ENCODE measurements at places on chromosomes 16 and 17. TPM values are rescaled to one million over a fixed set of nuclear protein-coding genes. Genes with fewer than 3 reads are reported as not detected.

ACSM5 gene
- not detected for total RNA-seq

MPV17L gene
- total RNA-seq = not detected

RAB26 gene
- total RNA-seq = 9.5 TPM

CCDC200 gene
- not detected for total RNA-seq

SLC12A3 gene
- total RNA-seq = 0.88 TPM

SCNN1G gene
- not detected for total RNA-seq

CCL5 gene
- total RNA-seq = 0.88 TPM

NOTUM gene
- 0.88 TPM for total RNA-seq

TANC2 gene
- 9.6 TPM for total RNA-seq

DLG4 gene
- total RNA-seq = 30.2 TPM

PPM1E gene
- total RNA-seq = 1.1 TPM

LRRC75A gene
- total RNA-seq = not detected

MYO1D gene
- total RNA-seq = 0.20 TPM

PSKH1 gene
- 23.8 TPM for total RNA-seq

PYY gene
- total RNA-seq = not detected

ZG16 gene
- not detected for total RNA-seq

PGAP3 gene
- 12.4 TPM for total RNA-seq

KIF19 gene
- total RNA-seq = not detected

SRCIN1 gene
- 4.9 TPM for total RNA-seq

SERPINF2 gene
- total RNA-seq = 1.0 TPM

KCNH6 gene
- not detected for total RNA-seq
